Smooth muscle cell of the coronary artery (primary cell): ENCODE measurements at places on chromosomes 16 and 17. TPM values are rescaled to one million over a fixed set of nuclear protein-coding genes. Genes with fewer than 3 reads are reported as not detected.

The MYH13 gene
- not detected in 2 replicates for total RNA-seq

The KRTAP4-1 gene
- not detected in 2 replicates for total RNA-seq

The PRAC1 gene
- not detected in 2 replicates for total RNA-seq

The KRT16 gene
- total RNA-seq, result 0.15 and 0.35 TPM in 2 replicates

The RARA gene
- 5.7 and 11.7 TPM in 2 replicates for total RNA-seq

The UNC13D gene
- total RNA-seq, result 0.30 and 0.82 TPM in 2 replicates

The MT1H gene
- not detected in 2 replicates for total RNA-seq

The CISD3 gene
- 1.8 and 4.5 TPM in 2 replicates for total RNA-seq

The SCN4A gene
- total RNA-seq, result not detected in 2 replicates

The CDH5 gene
- 3.3 and 23.2 TPM in 2 replicates for total RNA-seq

The ZMYND15 gene
- total RNA-seq, result 0.23 TPM in 1 of 2 replicates, not detected in the other

The TMEM88 gene
- 0.23 TPM in 2 replicates for total RNA-seq

The RNF227 gene
- total RNA-seq, result 0.98 and 1.1 TPM in 2 replicates

The WNT9B gene
- total RNA-seq, result not detected in 2 replicates
